Activated CD4-positive, alpha-beta memory T cell treated with anti-CD3 and anti-CD28 coated beads for 36 hours (primary cell): ENCODE measurements at places on chromosomes 12 and 14. TPM values are rescaled to one million over a fixed set of nuclear protein-coding genes. Genes with fewer than 3 reads are reported as not detected.

DNA sequence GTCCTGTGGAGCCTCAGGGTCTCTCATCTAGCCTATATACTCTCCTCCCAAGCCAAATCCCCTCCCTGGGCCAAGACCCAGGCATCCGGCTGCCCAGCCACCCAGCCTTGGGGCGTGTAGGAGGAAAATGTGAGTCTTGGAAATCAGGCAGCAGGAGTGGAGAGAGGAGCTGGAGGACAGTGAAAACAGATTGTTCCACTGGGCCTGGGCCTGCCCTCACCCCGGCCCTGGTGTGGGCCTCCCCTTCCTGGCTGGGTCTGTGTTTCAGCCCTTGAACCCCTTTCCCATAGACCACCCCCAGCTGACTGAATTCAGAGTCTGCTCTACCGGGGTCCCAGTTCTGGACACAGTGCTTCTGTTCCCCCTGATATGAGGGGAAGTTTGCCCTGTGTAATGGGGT, 6.7 kb downstream of the ITGA5 start:
- H3K27ac ChIP-seq: peak overlapping the region; percentile 96
- no peak for DNase-seq
- no peaks in the 10 kb centered on the region for H3K27me3 ChIP-seq
- peaks cover 65% of the 10 kb centered on the region for H3K4me1 ChIP-seq

DNA sequence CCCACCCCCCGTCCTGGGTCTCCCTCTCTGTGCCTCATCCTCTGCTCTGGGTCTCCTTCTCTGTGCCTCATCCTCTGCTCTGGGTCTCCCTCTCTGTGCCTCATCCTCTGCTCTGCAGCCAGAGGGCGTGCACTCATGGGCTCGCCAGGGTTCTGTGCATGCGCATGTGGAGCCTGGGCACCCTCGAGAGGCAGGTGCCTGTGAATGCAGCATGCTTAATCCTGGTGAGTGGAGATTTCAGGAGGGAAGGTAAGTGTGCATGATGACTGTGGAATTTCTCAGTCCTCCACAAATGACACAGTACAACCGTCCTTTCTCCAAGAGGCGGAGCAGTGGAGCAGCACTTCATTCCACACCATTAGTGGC, 65.2 kb downstream of the EP400 start:
- H3K36me3 ChIP-seq: peaks cover 52% of the 10 kb centered on the region
- H3K27me3 ChIP-seq: no peaks in the 10 kb centered on the region
- H3K4me1 ChIP-seq: no peaks in the 10 kb centered on the region
- H3K4me3 ChIP-seq: no peak overlapping the region
- no peak overlapping the region for H3K27ac ChIP-seq

DNA sequence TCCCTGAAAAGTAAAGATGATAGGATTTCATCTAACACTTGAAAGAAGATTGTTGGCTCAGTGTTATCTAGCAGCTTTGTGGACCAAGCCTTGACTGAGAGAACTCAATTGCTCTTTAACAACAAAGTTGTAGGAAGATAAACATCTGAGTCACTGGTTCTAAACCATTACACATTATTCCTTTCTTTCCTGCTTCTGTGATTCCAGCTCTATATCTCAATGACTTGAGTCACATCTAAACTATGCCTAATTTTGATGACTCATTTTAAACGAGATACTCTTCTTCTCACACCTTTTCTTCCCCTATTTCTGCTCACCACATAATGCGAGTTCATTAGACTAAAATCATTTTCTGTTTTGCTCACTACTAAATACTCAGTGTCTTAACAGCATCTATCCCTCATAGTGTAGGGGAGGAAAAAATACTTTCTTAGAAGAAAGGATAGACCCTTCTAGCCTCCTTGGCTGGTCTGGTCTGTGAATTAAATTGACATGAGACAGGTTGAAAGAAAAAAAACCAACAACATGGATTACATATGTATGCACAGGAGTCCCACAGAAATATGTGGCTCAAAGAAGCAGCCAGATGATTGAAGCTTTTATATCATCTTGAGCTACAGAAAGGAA, 201.4 kb downstream of the C12orf50 start:
- no peak overlapping the region for H3K4me3 ChIP-seq
- no peaks in the 10 kb centered on the region for H3K4me1 ChIP-seq
- H3K27ac ChIP-seq: no peak overlapping the region
- no peaks in the 10 kb centered on the region for H3K27me3 ChIP-seq
- no peak for DNase-seq
- H3K36me3 ChIP-seq: no peaks in the 10 kb centered on the region

Gene PRH1
- 6.6 TPM for total RNA-seq

- DNase-seq: no peak
- no peaks in the 10 kb centered on the region for H3K36me3 ChIP-seq
- H3K27me3 ChIP-seq: peaks cover 6% of the 10 kb centered on the region
- H3K4me1 ChIP-seq: no peaks in the 10 kb centered on the region
- H3K27ac ChIP-seq: no peak overlapping the region
Measured at GRCh38 chr14:93532541-93532940, 101.8 kb downstream of the UNC79 start.

DNA sequence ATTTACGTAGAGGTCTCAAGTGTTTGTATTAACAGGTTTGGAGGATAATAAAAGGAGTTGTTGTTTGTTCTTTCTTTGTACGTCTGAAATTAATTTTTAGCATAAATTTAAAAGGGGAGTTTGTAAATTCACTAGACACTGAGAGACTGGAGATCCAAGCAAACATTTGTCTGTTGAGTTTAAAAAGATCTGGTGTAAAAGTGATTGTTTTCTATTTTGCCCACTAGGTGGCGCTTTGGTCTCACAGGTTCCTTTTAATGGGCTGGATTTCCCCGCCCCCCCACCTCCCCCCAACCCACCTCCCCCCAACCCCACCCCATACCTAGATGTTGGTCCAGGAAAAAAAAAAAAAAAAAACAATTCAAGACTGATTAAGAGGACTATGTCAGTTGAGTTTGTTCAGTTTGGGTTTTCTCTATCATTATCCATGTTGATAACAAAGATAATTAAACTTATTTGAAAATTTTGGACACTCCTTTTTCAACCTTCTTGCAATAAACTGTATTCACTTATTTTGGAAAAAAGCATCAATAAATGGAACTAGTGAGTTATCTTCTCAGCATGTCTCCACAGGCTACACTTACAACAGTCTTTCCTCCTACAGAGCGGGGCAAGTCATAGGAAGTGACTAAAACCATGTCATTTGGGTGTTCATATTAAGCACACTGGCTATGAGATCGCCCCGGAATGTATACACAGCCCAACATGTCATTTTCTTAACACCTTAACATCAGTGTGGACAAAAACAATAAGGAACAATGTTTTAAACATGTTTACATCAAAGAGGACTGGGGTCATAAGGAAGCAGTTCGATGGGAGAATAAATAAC, 841.1 kb downstream of the NRXN3 start:
- no peak for DNase-seq
- no peaks in the 10 kb centered on the region for H3K4me1 ChIP-seq
- H3K27me3 ChIP-seq: no peaks in the 10 kb centered on the region
- no peaks in the 10 kb centered on the region for H3K36me3 ChIP-seq
- H3K4me3 ChIP-seq: no peak overlapping the region

DNA sequence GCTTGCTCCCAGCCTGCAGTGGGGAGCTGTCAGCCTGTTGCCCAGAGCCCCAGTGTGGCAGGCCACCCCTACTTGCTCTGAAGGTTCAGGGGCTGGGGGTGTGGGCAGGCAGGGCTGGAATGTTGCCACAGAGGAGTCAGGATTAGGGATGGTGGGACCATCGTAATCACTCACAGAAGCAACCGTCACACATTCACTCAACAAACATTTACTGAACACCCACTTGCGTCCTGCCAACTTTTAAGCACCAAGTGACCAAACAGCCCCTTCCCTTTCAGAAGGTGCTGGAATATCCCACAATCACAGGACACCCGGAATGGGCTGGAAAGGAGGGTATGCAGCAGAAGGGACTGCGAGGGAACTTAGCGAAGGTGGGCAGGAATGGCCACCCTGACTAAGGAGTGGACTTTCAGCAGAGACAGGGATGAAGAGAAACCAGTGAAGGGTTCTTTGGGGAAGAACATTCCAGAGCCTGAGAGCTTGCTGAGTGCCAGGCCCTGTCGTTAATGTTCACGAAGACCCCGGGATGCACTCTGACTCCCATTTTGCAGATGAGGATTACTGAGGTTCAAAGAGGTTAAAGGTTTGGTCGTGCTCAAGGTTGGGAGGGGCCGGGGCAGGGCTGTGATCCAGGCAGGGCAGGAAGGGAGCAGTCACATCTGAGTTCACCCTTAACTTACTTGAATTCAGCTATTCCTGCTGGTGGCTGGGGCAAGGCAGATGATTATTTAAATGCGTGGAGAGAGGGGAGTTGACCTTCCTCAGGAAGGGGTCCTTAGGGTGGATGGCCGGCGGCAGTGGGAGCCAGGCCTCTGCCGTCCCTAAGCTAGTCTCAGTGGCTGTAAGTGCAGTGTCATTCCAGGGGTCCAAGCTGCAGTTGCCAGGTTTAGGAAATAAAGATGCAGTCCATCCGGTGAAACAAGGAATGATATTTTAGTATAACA, 2.3 kb upstream of the ZBTB42 start:
- peak overlapping the region; percentile 36 for H3K4me3 ChIP-seq
- no peaks in the 10 kb centered on the region for H3K36me3 ChIP-seq
- H3K4me1 ChIP-seq: peaks cover 38% of the 10 kb centered on the region
- no peak overlapping the region for H3K27ac ChIP-seq
- DNase-seq: no peak

GRCh38 chr14:94904636-94905035, 134.7 kb upstream of the GSC start:
- no peaks in the 10 kb centered on the region for H3K27me3 ChIP-seq
- no peak overlapping the region for H3K27ac ChIP-seq
- DNase-seq: no peak
- no peaks in the 10 kb centered on the region for H3K4me1 ChIP-seq

- H3K4me3 ChIP-seq: no peak overlapping the region
- H3K4me1 ChIP-seq: no peaks in the 10 kb centered on the region
- no peaks in the 10 kb centered on the region for H3K36me3 ChIP-seq
- no peak for DNase-seq
Measured at GRCh38 chr14:33561488-33562175, 389.2 kb downstream of the EGLN3 start.

- H3K4me3 ChIP-seq: no peak overlapping the region
- peaks cover 8% of the 10 kb centered on the region for H3K27me3 ChIP-seq
- peaks cover 3% of the 10 kb centered on the region for H3K36me3 ChIP-seq
- no peak overlapping the region for H3K27ac ChIP-seq
- DNase-seq: no peak
- no peaks in the 10 kb centered on the region for H3K4me1 ChIP-seq
Measured at GRCh38 chr12:68977909-68978610, 45.1 kb upstream of the CPM start.

GRCh38 chr14:33349871-33350270, 411.2 kb downstream of the NPAS3 start:
- no peaks in the 10 kb centered on the region for H3K4me1 ChIP-seq
- no peak overlapping the region for H3K27ac ChIP-seq

GRCh38 chr12:9381619-9382018, 173.4 kb upstream of the PZP start:
- no peaks in the 10 kb centered on the region for H3K36me3 ChIP-seq
- H3K4me3 ChIP-seq: no peak overlapping the region
- no peak for DNase-seq
- H3K27me3 ChIP-seq: peaks cover 1% of the 10 kb centered on the region
- no peak overlapping the region for H3K27ac ChIP-seq
- no peaks in the 10 kb centered on the region for H3K4me1 ChIP-seq

- DNase-seq: no peak
- H3K4me1 ChIP-seq: no peaks in the 10 kb centered on the region
- no peaks in the 10 kb centered on the region for H3K36me3 ChIP-seq
- peaks cover 2% of the 10 kb centered on the region for H3K27me3 ChIP-seq
- no peak overlapping the region for H3K27ac ChIP-seq
Measured at GRCh38 chr12:101127521-101128219, 82.4 kb downstream of the SLC5A8 start.

Gene DIO2
- total RNA-seq: not detected

DNA sequence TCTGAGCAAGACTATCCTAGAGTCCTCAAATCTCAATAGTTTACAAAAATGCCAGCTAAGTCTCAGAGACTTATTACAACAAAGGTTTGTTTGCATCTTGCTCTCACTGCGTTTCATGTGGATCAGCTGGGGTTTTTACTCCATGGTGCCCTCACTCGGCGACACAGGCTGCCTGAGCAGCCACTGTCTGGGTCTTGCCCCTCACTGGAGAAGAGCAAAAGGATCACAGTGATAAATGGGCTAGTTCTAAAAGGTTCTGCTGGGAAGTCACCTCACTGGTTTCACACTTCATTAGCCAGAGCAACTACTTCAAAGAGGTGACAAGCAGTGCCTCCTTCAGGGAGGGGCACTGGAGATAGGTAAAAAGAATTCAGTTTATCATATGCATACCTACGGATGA, 392.0 kb downstream of the RPL10L start:
- no peak overlapping the region for H3K27ac ChIP-seq
- no peaks in the 10 kb centered on the region for H3K27me3 ChIP-seq
- no peak for DNase-seq
- H3K4me1 ChIP-seq: no peaks in the 10 kb centered on the region
- H3K4me3 ChIP-seq: no peak overlapping the region

DNA sequence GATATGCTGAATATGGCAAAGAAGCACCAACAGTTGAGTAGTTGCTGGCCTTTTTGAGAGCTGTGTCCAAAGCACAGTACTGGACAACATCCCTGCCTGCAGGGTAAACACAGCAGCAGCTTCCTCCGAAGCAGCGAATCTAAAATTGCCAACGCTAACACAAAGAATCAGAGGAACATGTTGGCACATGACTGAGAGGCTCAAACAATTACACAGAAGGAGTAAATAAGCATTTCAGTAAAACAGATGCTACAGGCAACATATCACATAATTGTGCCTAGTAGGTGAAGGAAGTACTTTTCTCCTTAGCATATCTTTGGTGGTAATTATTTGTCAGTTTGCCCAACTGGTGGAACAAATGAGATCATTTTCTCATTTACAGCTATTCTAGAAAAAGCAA, 52.1 kb downstream of the KICS2 start:
- no peak overlapping the region for H3K4me3 ChIP-seq
- H3K27me3 ChIP-seq: no peaks in the 10 kb centered on the region
- DNase-seq: no peak
- H3K4me1 ChIP-seq: no peaks in the 10 kb centered on the region

Gene RNASE2
- not detected for total RNA-seq

- no peak overlapping the region for H3K4me3 ChIP-seq
- no peaks in the 10 kb centered on the region for H3K4me1 ChIP-seq
- H3K27me3 ChIP-seq: no peaks in the 10 kb centered on the region
- no peaks in the 10 kb centered on the region for H3K36me3 ChIP-seq
- no peak overlapping the region for H3K27ac ChIP-seq
Measured at GRCh38 chr14:86766469-86766868, 1226.5 kb downstream of the GALC start.
